SW 1271 (cell line): ENCODE measurements at places on chromosomes 6 and 20.
A peak's percentile ranks its signal among the peaks of the same experiment; 100 is the strongest.

GRCh38 chr20:6028818-6029217 is 25.0 kb downstream of the LRRN4 start:
- DNase-seq, result no peak

GRCh38 chr6:18099511-18099910 is 23.0 kb downstream of the NHLRC1 start:
- DNase-seq, result no peak

- no peak for DNase-seq
Observed at GRCh38 chr6:13763740-13764381, 50.5 kb downstream of the MCUR1 start.

DNA sequence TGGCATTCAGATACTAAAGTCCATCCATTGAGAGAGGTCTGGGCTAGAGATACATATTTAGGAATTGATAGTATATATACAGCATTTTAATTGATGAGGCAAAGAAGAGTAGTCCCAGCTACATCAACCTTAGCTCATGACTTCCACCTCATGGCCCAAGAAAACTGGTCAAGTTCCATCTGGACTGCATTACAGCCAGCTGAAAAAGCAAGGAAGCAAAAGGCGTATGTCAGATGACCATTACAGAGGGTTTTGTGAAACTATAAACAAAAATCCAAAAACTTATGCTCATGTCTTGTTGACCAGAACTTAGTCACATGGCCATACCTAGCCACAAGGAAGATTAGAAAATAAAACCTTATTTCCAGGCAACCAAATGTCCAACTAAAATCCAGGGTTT is 46.8 kb upstream of the RNF146 start:
- no peak for DNase-seq

DNA sequence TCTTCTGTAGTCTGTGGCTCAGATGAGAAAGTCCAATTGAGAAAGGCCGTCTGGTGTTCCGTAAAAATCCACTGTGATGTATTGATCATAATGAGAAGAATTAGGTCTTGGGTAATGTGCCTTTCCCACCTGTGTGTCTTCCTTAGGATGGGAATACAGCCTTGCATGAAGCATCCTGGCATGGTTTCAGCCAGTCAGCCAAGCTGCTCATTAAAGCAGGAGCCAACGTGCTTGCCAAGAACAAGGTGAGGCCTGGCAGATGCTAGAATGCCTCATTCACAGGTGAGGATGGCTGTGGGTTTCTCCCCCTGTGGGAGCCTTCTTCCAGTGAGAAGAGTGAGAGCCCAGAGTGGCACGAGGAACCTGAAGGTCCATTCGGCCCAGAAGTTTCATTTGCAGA is 32.7 kb downstream of the LYRM2 start:
- no peak for DNase-seq

GRCh38 chr6:12916006-12916405 is 199.4 kb downstream of the PHACTR1 start:
- no peak for DNase-seq

DNA sequence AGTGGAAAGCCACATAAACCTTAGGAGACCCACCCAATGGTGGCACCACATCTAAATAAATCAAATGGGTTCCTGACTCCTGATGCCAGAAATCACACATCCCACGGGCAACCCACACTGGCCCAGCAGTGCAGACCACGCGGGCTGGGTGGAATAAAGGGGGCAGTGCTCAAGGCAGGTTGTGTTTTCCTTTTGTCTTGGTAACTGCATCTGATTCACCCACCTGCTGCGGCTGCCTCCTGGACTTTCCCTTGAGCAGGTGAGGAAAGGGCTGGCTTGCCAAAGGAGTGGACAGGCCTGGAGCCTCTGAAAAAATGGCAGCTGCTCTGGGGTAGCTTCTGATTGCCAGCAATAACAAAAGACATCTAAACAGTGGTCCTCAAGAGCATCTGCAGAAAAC is 119.5 kb upstream of the KCNK16 start:
- DNase-seq, result no peak

DNA sequence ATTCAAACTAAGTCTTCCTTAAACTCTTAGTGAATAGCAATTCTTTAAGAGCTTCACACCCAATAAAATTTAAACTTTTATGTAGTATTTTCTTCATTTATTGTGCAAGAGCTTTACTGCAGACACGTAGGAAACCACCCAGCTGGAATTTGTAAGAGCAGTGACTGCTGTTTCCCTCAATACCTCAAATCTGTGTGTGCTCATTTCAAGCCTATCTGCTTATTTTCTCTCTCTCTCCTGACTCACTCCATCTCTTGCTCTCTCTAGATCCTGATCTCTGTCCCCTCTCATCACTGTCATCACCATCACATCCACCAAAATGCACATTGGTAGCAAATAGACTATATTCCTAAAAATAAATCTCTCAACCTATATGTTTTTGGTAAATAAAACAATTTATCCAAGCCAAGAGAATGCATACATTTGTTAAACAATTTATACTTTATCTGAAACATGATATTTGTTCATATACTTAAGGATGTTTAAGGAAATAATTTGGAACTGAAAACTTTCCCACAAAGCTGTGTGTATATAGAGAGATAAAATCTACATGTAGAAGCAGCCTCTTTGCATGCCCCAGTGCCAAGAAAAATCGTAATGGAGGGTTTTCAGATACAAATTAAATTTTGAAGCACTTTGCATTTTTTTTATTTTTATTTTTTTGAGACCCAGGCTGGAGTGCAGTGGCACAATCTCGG is 273.0 kb downstream of the TFAP2A start:
- no peak for DNase-seq

- no peak for DNase-seq
Observed at GRCh38 chr6:134983823-134984222, 33.9 kb upstream of the ALDH8A1 start.

DNA sequence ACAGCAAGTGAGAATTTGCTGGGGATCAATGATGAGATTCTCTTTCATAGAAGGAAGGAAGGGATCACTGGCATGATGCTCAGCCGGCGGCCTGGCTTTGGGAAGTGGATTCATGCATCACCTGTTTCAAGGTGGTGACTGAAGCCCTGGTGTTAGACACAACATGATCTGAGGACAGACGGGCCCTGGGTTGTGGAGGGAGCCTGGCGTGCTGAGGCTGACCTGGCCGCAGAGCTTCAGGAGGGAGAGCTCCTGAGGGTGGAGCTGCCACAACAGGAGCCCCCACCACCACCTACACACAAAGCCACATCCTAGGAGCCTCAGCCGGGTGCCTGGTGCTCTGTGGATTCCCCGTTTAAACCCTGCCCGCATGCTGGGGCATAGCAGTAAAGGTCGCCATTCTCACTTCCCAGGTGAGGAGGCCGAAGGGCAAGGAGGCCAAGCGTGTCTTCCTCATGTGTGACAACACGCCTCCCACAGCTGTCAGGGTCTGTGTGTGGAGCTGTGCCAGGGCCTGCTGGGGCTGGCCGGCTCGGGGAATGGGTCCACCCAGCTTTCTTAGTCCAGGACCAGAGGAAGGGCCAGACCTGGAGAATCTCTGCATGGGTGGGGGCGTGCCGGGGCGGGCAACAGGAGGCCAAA is 107.0 kb downstream of the ERMARD start:
- DNase-seq, result no peak

DNA sequence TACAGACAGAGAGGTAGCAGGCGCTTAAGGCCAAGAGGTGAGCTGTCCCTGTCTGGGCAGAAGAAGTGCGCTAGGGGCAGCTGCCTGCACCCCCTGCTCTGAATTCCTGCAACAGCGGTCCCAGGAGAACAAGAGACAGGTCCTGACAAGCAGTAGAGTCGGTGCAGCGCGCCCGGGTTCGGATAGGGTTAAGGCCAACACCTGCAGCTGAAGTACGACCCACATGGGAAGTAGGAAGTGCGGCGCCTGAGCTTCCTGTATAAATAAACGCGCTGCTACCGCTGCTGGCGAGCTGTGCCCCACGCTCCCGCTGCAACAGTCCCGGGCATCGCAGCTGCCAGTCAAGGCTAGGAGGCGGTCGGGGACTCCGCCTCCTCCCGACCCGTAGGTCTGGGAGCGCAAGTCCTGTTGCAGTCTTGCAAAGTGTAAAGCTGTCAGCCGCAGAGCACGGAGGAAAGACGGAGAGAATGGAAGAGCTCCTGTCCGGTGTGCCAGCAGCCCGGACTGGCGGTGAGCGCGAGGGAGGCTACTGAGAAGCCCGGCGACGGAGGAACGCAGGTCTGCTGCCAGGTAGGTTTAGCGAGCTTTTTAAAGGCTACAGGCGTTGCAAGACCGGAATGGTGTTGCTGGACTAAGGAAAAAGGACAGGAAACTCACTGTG is at the start of gene RNF144B:
Gene RNF144B (plus strand): TSS at position 290 of the 661 bp plus-strand sequence. CDS start 12,185 bp downstream, outside the sequence.
- peak; percentile 48 for DNase-seq

DNA sequence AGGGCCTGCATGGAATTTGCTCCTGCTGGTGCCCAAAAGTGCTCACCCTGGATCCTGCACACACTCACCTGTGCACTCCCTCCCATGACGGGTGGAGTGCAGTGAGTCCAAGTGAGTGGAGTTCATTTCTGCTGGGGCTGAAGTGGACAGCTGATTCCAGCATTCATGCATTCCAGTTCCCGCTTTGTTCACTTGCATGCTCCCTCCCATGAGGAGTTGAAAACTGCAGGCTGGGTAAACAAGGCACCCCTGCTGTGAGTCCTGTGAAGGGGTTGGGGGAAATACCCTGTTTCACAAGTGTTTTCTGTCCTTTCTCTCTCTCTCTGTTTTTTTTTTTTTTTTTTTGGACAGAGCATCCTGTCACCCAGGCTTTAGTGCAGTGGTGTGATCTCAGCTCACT is 454.1 kb upstream of the NOX3 start:
- DNase-seq, result no peak

DNA sequence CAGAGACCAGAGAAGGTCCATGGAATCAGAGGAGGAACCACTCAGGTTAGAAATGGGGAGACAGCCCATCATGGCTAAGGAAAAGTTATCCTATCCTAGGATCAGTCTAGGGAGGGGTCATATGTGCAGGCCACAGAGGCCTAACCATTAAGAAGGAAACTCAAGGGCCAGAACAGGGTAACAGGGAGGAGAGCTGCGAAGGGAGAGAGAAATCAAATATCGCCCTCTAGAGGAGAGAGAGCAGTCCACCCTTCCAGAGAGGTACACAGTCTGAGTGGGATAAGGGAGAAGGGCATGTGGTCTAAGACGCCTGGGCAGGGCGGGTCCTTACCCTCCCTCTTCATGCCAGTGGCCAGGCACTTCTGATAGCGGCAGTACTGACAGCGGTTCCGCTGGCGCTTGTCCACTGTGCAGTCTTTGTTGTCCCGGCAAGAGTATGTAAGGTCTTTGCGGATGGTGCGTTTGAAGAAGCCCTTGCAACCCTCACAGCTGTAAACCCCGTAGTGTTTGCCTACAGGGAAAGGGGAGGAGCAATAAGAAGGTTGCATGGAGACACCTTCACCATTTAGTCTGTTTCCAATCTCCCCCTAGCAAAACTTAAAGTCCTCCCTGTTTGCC is 2.9 kb downstream of the RXRB start:
- DNase-seq, result peak; percentile 44

DNA sequence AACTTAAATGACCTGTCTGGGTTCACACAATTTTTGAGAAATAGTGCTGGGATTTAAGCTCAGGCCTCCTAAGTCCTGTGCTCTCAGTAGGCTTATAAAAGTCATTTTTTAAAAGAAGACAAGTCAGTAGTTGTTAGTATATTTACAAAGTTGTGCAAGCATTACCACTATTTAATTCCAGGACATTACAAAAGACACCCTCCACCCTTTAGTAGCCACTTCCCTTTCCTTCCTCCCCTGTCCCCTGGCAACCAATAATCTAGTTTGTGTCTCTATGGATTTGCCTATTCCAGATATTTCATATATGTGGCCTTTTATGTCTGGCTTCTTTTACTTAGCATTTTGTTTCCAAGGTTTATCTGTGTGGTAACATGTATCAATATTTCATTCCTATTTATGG is 37.6 kb downstream of the HMGN3 start:
- DNase-seq, result no peak

GRCh38 chr20:51267679-51268078 is 244.8 kb upstream of the KCNG1 start:
- no peak for DNase-seq

DNA sequence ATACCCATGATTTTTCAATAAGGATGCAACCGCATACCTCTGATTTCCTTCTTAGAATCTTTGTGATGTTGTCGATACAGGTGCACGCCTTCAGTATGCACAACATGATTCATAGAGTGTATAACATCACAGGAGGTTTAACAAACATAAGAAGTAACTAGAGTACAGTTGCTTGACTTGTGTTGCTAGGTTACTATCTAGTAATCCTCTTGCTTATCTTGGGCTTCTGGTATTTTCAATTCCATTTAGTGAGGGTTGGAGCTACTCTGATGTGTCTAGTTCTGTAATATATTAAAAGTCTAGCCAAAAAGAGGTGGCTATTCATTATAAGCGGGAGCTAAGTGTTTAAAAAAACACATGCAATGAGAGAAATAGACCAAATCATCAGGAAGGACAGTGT is 85.5 kb upstream of the TENT5A start:
- DNase-seq, result no peak
